ENCODE measurements at places on chromosomes 12 and 14.

GRCh38 chr14:105468621-105469241 is 5.9 kb upstream of the CRIP2 start:
- no peak for DNase-seq

- no peak for DNase-seq
These were observed 215.6 kb upstream of the ATP2B1 start for GRCh38 chr12:89924191-89924590.

DNA sequence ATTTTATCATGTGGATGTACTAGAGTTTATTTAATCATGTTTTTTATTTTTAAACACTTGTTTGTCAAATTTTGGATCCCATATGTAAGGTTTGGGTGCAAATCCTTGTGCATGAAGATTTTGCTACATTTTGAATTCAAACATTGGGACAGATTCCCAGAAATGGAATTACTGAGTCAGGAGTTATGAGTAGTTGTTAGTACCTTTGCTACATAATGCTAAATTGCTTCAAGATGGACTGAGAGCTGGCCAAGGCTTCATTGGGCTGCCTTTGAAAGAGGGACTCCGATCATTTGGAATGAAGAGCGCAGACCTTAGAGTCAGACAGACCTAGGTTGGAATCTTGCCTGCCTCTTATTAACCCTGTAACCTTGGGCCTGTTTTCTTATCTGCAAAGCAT is 154.9 kb upstream of the PWP1 start:
- DNase-seq: no peak

DNA sequence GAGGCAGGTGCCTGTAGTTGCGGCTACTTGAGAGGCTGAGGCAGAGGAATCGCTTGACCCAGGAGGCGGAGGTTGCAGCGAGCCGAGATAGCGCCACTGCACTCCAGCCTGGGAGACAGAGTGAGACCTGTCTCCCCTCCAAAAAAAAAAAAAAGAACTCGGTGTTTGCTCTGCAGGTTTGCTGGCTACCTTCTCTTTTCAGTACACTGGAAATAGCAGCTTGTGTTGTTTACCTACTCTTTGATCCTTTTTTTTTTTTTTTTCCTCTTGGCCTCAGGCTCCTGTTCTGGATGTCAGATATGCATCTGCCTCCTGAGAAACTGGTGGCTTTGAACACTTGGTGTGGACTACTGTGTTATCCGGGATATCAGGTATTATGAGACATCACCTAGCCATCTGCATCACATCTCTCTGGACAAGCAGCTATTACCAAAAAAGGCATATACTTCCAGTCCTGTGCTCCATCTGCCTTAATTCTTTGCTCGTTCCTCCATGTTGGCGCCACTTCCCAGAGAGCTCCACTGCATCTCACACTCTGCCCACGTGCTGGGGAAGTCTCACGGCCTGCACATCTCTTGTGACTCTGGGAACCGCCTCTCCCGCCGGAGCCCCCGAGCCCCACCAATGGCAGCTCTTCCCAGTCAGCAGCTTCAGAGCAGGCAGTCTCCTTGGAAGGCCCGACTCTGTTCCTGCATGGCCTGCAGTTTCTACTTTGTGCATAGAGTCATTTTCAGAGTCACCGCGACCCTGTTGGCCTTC is 50.9 kb upstream of the TRAF3 start:
- no peak for DNase-seq

GRCh38 chr12:92030618-92031017 is 115.0 kb downstream of the BTG1 start:
- DNase-seq: no peak

DNA sequence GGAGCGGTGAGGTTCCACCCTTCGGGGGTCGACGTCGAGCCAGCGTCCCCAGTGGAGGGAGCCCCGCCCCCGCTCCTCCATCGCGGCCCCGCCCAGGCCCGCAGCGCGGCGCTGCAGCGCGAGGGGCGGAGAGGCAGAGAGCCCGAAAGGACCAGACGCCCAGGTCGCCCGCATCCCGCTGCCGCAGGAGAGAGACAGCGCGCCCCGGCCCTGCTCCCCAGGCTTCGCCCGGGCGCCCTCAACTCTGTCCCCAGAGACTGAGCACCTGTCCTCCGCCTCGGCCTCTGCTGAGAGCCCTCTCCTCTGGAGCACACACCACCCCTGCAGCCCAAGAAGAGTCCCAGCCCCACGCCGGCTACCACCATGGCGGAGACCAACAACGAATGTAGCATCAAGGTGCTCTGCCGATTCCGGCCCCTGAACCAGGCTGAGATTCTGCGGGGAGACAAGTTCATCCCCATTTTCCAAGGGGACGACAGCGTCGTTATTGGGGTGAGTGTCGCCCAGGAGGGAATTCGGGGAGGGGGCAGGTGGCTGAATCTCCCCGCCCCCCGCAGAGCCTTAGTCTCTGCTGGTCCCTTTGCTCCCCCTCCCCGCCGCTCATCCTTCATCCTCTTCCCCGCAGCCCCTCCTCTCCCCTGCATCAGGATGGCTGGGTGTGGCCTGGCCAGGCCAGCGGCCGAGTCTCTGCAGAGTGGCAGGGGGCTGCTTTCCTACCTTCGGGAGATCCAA is at the start of gene KIF5A:
TSS of gene KIF5A (plus strand) at position 136 of the 732 bp plus-strand sequence. CDS start at position 364, 228 bp downstream.
- DNase-seq: peak; percentile 49

GRCh38 chr14:27634056-27634970 is 1036.5 kb upstream of the NOVA1 start:
- no peak for DNase-seq

DNA sequence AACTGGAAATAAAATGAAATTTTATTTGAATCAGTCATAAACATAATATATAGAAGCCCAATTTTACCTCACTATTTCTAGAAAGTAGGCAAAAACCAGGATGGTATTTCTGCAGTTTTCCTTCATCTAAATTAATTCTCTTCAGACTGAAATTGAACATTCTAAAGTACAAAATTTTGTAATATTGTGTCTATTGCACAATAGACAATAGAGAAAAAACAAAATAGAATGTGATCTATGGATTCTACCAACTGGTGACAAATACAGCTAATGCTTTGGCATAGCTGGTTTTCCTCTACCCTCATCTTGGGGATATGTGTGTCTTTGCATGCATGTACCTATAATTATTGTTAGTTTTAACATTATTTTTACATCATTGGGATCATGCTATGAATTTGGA is 8.5 kb upstream of the PTPRR start:
- DNase-seq: no peak

- DNase-seq: no peak
These were observed 51.0 kb upstream of the CRADD start for GRCh38 chr12:93626160-93626559.

- DNase-seq: no peak
These were observed 18.5 kb downstream of the BHLHE41 start for GRCh38 chr12:26106347-26106746.

GRCh38 chr12:106712768-106713167 is 61.7 kb upstream of the RIC8B start:
- DNase-seq: no peak

GRCh38 chr14:94746131-94746530 is 23.8 kb downstream of the GSC start:
- DNase-seq: no peak

DNA sequence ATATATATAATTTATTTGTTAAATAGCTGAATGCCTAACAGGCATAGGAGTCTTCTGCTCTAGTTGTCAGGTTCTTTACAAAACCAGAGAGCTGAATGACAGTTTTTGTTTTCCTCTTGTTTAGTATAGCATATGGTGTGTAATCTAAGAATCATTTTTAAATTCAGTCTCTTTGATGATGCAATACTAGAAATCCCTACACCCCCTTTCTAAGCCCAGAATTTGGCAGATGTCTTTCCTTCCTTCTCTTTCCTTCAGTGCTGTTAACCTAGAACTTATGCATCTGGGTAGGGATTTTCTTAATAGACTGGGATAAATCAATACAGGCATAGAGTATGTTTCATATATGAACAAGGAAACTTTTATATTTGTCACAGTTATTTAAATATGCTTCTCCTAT is 198.1 kb downstream of the KCNH5 start:
- DNase-seq: no peak

GRCh38 chr14:74875941-74876913 is at the start of gene PROX2:
Gene PROX2, minus strand, starts transcription at chr14:74876145. Its CDS starts 12,311 bp downstream, at chr14:74863834.
- DNase-seq: no peak

DNA sequence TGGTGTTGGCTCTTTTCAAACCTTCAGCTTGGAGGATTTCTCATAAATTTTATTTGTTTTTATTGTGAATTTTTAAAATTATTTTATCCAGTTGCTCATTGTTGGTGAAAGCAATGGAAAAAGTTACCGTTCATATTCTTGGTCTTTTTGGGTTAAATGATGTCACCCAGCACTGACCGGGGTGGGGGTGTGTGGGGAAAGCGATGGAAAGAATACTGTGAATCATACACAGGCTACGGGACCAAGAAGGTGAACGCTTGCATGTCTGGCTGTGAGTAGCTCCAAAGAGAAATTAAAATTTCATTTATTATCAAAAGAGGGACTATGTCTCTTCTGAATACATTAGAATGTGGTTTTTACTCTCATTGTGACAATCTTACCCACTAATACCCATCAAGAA is 430.1 kb downstream of the AEBP2 start:
- no peak for DNase-seq

GRCh38 chr12:112283546-112283945 is 98.7 kb downstream of the HECTD4 start:
- DNase-seq: peak; percentile 27
